ENCODE measurements at places on chromosomes 2 and 18.
A peak's percentile ranks its signal among the peaks of the same experiment; 100 is the strongest.

DNA sequence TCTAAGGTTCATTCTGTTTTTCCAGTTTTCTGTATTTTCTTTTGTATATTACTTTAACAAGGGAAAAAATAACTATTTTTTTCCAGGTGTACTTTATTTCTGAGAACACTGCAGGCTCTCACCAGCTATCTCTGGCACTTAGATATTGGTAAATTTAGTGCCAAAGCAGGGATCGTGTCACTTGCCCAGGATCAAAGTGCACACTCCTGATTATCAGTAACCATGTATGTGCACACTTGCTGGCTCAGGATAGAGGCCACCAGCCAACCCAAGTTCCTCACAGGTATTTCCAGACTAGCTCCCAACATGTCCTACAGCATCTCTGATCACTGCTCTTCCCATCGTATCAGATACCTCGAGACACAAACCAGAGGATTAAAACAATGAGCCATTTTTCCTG lies 5.8 kb upstream of the FZD5 start:
- DNase-seq: no peak
- H3K27me3 ChIP-seq: peaks cover 7% of the 10 kb centered on the region

DNA sequence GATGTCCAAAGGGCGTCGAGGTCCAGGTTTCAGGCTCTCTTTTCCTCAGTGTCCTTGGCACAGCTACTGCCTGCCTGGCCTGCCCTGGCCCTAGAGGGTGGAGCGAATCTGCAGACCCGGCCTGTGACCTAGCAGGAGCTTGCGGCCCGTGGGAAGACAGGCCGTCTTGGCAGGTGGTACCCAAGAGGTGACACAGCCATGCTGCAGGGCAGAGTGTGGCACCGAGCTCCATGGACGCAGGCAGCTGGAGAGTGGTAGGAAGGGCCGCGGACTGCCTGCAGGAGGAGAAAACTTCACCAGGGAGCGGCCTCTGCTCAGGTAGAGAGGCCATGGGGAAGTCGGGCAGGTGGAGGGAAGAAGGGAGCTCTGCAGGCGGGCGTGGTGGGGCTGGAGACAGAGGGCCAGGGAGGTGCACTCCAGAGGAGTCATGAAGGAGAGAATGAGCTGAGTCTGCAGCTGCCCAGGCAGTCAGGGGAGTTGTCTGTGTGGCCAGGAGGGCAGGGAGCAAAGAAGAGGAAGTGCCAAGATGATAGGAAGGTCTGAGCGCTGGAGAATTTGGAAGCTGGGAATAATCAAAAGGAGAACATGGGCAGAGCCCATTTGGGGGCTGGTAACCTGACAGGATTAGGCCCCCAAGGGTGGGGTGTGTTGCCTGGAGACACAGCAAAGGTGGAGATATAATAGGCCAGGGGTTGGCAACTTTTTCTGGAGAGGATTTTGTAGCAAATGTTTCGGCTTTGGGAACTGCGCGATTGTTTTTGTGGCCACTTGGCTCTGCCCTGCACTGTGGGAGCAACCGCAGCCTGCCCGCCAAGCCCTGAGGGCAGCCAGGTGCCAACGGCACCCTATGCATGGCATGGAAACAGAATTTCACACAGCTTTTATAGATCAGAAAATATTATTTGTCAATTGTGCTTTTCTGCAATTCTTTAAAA lies 154.4 kb upstream of the PXDN start:
- H3K4me1 ChIP-seq: no peaks in the 10 kb centered on the region
- no peaks in the 10 kb centered on the region for H3K36me3 ChIP-seq
- H3K27ac ChIP-seq: no peak overlapping the region
- H3K27me3 ChIP-seq: no peaks in the 10 kb centered on the region
- no peak for DNase-seq

DNA sequence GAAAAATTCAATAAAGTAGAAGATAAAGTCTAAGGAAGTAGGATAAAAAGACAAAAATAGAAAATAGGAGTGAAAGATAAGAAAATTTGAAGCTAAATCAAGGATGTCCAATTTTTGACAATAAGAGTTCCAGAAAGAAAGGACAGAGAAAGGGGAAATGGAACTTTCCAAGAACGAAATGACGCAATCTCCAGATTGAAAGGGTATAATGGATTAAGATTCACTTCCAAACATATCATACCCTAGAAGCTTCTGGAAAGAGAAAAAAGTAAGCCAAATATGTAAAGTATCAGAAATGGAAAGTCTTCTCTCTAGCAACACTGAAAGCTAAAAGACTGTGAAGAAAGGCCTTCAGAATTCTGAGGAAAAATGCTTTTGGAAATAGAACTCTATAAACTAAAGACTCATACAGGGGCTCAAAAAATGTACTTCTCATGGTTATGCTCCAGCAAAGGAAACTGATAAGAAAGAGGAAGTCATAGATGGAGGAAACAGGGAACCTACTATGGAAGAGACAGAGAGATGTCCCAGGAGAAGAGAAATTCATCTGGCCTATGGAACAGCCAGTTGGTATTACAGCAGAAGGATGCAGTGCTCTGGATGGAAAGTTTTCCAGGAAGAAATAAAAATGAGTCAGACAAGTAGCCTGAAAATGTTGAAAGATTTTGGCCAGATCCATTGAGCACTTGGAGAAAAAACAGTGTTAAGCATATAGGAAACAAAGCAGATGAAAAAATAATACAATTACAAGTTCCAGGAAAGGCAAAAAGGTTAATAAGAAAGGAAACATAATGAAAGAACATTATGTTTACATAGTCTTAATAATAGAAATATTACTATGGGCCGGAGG lies 20.1 kb downstream of the CASP8 start:
- no peak for DNase-seq
- H3K27ac ChIP-seq: no peak overlapping the region
- no peaks in the 10 kb centered on the region for H3K27me3 ChIP-seq
- H3K4me1 ChIP-seq: no peaks in the 10 kb centered on the region
- no peak overlapping the region for H3K4me3 ChIP-seq

DNA sequence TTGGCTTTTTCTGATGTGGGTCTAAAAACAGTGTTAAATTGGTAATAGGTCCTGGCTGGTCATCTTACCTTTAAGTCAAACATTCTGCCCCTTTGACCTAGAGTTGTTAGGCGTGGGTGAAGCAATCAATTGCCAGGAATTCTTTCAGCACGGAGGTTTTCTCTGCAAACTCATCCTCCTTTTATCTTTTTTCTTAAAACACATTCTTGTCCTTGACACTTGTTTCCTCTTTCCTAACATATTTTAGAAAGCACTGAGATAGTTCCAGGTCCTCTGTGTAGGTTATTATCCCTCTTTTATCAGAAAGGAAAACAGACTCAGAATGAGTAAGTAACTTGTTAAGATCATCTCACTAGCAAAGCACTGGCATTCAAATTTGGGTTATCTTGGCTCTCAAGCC lies 18.6 kb upstream of the AP1S3 start:
- no peak overlapping the region for H3K27ac ChIP-seq
- no peak for DNase-seq
- H3K27me3 ChIP-seq: no peaks in the 10 kb centered on the region
- no peaks in the 10 kb centered on the region for H3K4me1 ChIP-seq
- no peak overlapping the region for H3K4me3 ChIP-seq

DNA sequence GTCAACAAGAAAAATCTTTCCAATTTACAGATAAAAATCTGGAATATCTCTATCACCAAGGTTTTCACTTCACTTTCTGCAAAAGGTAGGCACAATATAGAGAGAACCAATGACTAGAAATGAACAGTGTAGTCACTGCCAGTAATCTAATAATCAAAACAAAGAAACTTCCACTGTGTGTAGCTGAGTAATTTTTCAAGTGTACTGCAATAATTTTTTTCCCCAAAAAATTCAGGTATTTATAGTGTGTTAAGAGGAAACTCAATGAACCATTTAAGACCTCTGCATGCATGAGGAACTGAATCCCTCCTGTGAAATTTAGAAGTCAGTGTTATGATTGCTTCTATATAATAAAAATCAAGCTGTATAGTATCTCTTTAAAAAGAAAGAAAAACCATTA lies 121.8 kb downstream of the MEMO1 start:
- H3K4me1 ChIP-seq: no peaks in the 10 kb centered on the region
- no peaks in the 10 kb centered on the region for H3K36me3 ChIP-seq
- no peaks in the 10 kb centered on the region for H3K27me3 ChIP-seq

DNA sequence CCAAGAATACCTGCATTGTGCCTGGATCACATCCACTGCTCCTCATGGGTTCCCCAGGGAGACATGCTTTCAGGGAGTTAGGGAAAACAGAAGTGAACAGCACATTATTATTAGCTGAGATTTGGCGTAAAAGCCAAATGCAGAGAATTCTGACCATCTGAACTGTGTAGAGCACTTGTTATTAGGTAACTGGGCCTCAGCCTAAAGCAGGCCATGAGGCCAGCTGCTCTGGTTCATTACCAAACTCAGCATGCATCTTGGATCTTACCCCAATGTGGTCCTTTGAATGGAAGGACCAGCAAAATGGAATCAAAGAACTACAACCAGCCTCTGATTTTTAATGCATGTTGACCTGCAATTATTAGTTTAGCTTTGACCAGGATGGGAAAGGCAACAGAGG lies 322.3 kb downstream of the KCNS3 start:
- no peak overlapping the region for H3K4me3 ChIP-seq
- H3K4me1 ChIP-seq: no peaks in the 10 kb centered on the region
- H3K27me3 ChIP-seq: no peaks in the 10 kb centered on the region
- H3K36me3 ChIP-seq: no peaks in the 10 kb centered on the region
- no peak overlapping the region for H3K27ac ChIP-seq

- H3K27ac ChIP-seq: no peak overlapping the region
- peak; percentile 53 for DNase-seq
- no peaks in the 10 kb centered on the region for H3K4me1 ChIP-seq
- H3K4me3 ChIP-seq: no peak overlapping the region
- no peaks in the 10 kb centered on the region for H3K36me3 ChIP-seq
Measured at GRCh38 chr2:1550658-1551316, 137.5 kb downstream of the TPO start.

DNA sequence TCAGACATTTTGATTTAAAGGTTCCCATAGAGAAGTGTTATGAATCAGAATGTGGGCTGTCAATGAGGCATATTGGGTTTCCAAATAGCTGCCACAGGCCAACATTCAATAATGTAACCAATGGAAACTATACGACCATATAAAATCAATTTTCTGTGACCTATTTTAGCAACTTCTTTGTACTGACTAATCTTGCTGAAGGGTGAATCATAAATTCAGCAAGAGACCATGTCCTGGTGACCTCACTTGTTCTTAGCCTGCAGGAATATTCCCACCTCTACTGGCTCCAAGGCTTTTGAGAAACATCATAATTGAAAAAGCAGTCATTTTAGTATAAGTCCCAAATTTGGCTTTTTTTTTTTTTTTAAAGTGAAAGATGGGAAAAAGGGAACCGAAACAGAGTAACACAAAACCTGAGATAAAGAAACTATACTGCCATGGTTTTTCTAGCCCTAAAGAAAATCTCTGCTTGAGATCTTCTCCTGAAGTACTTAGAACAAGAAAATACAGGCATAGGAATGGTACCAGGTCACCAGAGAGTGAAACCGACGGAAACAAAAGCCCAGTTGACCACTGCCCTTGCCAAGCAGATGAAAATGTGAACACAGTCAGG lies 32.1 kb downstream of the PLEKHM3 start:
- H3K4me3 ChIP-seq: no peak overlapping the region
- no peaks in the 10 kb centered on the region for H3K27me3 ChIP-seq
- no peak for DNase-seq
- no peaks in the 10 kb centered on the region for H3K36me3 ChIP-seq

DNA sequence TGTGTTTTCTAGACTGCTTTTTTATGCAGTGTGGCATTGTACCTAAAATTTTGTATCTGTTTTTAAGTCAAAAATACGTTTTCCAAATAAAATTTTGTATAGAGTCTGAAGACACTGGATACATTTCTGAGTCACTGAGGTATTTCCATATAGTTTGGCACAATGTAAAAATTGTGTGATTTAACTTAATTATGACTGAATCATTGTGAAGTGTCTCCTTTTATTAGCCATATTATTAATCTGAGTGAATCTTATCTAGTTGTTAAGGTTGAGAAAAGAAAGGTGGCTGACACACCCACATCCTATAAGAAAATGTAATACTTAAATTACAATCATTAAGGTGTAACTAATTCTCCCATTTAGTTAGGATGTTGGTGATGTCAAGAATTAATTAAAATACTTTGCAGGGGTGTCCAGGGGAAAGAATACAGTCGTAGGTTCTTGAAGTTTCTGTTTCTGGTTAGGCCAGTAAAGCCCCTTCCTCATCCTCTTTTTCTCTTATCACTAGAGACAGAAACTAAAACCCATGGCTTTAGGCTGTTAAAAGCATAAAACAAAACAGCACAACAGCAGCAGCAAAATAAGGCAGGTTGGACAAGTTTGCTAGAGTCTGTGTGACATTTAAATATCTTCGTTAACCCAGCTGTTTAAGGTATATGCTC lies 71.6 kb downstream of the UBE2E3 start:
- H3K4me3 ChIP-seq: no peak overlapping the region
- no peaks in the 10 kb centered on the region for H3K36me3 ChIP-seq
- no peak overlapping the region for H3K27ac ChIP-seq
- H3K27me3 ChIP-seq: no peaks in the 10 kb centered on the region

DNA sequence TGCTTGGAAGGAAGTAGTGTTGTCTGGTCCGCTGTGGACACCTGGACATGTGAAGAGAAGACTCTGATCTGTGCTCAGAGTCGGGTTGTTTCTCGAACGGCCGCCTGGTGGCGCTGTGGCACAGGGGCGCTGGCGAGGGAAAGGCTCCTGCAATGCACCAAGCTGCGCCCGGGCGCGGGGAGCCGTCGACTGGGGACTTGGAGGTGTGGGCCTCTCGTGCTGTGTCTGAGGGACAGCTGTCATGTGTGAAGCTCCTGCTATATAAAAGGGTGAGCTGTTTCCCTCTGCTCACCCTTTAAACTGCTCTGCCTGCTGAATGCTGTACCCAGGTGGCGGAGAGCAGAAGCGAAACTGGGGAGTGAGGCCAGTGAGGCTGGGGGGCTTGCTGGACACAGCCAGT lies 44.0 kb downstream of the GNAL start:
- H3K27me3 ChIP-seq: peaks cover 17% of the 10 kb centered on the region
- H3K4me1 ChIP-seq: no peaks in the 10 kb centered on the region
- DNase-seq: peak; percentile 39
- no peak overlapping the region for H3K4me3 ChIP-seq
- no peak overlapping the region for H3K27ac ChIP-seq

DNA sequence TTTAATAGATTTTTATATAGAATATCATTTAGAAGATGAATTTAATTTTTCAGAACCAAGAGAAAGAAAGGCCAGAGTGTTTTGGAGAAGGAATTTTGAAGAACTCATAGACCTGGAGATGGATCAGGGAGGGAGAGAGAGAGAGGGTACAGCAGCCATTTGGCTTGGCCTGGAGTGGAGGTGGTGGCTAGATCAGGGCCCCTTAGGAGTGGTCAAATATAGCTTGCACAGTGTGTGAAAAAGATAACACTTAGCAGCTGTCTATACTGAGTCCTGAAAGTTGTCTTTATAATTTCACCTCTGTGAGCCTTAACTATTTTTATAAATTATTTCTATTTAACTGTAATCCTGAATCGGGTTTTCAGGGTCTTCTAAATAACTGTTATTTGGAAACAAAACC lies 38.8 kb upstream of the ACYP2 start:
- H3K27me3 ChIP-seq: no peaks in the 10 kb centered on the region
- H3K27ac ChIP-seq: no peak overlapping the region
- DNase-seq: no peak
- no peaks in the 10 kb centered on the region for H3K4me1 ChIP-seq
- H3K4me3 ChIP-seq: no peak overlapping the region

Measured in thymus (tissue), 14 donors.